ENCODE measurements at places on chromosomes 3 and 15.

- no peak for DNase-seq
Measured at GRCh38 chr3:69330891-69331400, 54.9 kb downstream of the FRMD4B start.

DNA sequence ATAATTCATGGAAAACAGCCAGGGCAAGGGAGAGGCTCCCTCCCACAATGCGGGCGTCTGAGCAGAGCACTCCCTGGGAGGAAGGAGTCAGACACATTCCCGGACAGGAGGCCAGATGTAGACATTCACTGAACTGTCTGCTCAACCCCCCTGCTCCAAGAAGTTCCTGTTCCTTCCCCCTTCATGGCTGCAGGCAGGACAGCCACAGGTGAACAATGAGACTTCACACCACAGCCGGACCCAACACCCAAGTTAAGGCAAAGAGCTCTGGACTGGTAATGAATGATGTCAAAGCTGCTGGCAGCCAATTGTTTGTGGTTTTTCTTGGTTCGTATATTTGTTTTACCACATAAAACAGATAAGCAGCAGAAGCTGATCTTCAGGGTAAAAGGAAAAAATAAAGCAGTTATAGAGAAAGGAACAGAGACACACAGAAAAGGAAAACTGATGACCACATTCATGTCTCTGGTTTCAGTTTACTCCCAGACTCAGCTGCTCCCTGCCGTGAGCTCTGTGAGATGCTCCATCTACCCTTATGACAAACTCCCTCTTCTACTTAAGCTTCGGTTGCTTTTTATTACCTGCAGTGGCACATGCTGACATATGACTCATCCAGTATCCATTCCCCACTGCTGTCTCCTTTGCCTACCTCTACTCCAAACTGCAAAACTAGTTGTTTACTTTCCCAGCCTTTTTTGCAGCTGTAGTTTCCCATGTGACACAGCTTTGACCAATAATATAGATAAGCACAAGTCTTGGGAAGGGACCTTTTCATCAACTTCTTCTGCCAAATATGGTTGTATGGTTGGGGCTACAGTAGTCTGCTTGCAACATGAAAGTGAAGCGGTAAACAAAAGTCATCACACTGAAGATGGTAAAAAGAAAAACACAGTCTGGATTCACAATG is 33.1 kb downstream of the DZIP1L start:
- DNase-seq, result no peak

- no peak for DNase-seq
Measured at GRCh38 chr3:31934018-31934417, 47.0 kb downstream of the OSBPL10 start.

DNA sequence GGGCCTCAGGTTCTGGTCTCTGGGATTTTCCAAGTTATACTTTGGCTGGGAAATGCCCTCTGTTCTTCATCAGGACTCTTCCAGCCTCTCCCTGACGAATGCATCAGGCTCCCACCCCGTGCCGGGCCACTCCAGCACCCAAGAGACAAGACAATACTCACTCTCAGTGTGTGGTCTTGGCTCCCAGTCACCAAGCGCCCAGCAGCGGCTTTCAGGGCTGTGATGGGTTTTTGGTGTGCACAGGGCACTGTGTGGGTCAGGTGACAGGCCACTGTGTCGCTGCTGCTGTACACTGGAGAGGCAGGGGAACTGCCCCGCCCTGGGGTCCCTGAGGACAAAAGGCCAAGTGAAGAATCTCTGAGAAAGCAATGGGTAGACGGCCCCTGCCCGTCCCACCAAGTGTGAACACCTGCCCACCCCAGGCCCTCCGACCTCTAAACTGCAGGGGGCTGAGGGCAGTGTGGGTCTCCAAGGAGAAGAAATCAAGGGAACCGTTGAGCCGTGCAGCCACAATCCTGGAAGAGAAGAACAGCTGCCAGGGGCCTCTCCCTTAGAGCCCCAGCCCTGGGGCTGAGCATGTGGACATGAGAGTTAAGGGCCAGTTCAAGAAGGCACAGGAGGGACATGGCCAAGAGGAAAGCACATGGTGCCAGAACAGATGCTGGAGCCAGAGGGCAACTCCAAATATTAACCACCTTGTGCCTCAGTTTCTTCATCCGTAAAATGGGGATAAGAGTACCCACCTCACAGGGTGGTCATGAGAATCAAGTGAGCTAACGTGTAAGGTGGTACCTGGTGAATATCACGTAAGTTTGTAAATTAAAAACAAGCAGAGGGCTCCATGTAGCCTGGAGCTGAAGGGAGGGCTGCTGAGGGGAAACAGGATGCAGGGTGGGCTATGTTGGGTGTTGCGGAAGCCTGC is 34.1 kb downstream of the PTPN23 start:
- no peak for DNase-seq

GRCh38 chr15:63232943-63233342 is 43.5 kb downstream of the RAB8B start:
- DNase-seq, result no peak

DNA sequence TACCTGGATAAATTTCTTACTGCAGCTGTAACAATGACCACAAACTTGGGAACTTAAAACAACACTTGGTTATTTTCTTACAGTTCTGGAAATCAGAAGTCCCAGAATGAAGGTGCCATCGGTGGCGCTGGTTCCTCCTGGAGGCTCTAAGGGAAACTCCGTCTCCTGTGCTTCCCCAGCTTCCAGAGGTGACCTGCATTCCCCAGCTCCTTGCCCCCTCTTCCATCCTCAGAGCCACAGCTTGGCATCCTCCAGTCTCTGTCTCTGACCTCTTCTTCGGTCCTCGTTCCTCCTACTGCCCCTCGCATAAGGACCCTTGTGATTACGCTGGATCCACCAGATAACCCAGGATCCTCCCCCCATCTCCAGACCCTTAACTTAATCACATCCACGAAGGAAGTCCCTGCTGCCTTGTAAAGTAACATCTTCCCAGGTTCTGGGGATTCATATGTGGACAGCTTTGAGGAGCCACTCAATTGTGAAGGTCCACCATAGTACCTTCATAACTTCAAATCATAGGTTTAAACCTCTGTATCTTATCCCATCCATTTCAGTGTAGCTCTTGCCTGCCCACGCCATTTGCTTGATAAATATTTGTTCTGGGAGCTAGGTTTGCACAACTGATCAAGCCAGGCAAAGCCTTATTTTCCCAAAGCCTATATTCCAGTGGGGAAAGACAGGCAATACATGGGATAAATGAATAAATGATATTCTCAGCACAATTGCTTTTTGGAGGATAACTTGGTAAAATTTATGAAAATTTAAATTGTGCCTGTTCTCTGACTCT is 34.8 kb downstream of the KLF15 start:
- no peak for DNase-seq
